GM23338 (cell line): ENCODE measurements at places on chromosomes 5 and 9.

- no peak for DNase-seq
These were observed 944.9 kb downstream of the TLE4 start for GRCh38 chr9:80516679-80517078.

DNA sequence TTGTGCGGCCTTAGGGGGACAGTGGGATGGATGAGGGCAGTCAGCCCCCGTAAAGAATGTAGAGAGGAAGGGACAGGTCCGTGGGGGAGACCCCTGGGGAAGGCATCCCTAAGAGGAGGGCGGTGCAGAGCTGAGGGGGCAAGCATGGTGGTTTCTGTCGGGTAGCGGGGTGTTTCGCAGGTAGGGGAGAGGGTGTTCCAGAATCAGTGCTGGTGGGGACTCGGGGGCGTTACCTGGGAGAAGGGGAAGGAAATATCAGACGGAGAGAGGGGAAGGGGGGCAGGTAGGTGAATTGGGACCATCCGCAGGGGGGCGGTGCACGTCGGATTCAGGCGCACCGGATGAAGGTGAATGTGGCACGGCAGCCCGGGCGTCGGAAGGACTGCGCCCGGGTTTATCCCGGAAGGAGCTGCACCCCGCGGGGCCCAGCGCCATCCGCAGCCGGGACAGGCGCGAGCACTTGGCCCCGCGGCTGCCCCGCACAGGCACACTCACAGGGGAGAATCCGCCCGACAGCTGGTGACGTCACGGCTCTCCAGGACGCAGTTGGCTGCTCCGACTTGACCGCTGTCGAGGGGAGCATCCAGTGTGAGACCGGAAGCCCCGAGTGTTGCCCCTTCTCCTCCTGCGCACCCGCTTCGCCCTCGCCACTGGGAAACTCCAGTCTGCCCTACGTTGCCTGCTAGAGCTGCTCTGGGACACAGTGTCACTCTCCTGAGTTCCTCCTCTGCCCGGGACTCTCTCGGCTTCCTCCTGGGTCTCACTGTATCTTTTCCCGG, 1.3 kb downstream of the CD72 start:
- DNase-seq = peak; percentile 89

DNA sequence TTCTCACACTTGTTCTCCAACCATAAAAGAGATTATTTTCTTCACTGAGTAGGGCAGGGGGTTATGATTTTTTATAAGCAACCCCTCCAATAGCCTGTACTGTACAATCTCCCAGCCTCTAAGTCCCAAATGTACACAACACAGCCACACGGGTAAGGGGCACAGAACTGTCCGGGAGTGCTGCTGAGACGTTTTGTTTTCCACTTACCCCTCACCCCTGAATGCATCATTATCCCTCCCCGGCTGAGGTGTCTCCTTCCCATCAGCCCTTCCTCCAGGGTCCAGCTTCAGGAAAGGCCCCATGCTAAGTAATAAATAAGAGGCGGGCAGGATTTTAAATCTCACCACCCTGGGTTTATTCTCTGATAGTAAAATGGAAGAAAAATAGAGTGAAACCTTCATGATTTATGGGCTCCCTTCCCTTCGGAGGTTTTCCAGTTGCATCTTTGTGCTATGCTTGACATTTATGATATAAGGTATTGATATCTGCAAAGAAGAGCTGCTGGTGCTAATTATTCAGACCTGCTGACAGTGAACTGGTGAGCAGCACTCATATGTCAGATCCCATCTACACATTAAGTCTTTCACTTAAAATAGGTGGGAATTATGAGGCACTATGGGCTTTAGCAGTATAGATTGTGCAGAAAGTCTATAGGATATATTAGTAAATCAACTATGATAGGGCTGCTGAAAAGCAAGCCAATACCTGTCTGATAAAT, 67.2 kb upstream of the MEGF10 start:
- no peak for DNase-seq

- no peak for DNase-seq
These were observed 10.0 kb upstream of the GDA start for GRCh38 chr9:72139226-72139625.

DNA sequence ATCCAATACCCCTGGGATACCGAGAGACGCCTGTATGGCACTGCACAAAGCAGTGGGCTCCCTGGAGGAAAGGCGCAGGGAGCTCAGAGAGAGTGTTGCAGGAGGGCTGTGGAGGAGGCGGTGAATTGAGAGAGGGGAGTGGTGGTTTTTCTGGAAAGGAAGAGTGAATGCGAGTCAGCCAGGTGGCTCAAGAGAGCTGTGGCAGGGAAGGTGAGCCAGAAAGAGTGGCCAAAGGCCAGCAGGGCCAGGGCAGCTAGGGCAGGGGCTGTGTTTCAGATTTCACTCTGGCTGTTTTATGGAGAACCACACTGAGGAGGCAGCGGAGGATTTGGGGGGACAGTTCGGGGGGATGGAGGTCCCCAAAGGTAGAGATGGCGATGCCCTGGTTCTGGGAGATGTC, 13.0 kb upstream of the DAB2IP start:
- DNase-seq = no peak

- DNase-seq = no peak
These were observed 341.9 kb downstream of the TMEM167A start for GRCh38 chr5:82735160-82735789.

GRCh38 chr5:143494162-143494561, 90.7 kb upstream of the NR3C1 start:
- no peak for DNase-seq

DNA sequence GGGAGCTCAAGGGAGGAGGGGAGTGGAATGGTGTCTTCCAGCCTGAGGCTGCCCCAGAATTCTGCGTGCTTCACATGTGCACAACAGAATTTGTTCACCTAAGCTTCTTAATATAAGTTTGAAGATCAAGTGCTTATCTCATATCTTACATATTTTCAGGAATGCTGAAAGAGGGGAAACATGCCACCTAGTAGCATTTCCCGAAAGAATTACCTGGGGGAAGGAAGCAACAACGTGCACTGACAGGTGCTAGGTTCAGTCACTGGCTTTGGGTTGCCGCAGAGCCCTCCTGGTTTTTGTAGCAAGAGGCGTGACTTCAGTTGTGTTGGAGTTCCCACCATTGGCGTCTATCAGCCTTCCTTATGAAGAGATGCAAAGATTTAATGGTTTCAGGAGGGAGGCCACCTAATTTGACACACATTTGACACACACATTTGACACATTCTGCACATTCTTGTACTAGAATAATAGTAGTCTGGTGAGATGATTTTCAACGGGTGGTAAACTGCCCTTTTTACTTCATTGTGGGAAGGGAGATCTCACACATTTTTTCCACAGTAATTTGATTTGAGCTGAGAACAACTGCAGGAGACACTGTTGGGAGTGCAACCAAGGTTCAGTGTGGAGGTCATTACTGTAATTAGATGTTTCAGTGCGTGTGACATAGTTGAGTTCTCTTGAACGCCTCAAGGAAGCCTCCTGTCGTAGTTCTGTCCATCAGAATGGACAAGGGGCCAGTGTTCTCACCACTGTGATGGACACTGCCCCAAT, 481.3 kb downstream of the CCDC171 start:
- no peak for DNase-seq

DNA sequence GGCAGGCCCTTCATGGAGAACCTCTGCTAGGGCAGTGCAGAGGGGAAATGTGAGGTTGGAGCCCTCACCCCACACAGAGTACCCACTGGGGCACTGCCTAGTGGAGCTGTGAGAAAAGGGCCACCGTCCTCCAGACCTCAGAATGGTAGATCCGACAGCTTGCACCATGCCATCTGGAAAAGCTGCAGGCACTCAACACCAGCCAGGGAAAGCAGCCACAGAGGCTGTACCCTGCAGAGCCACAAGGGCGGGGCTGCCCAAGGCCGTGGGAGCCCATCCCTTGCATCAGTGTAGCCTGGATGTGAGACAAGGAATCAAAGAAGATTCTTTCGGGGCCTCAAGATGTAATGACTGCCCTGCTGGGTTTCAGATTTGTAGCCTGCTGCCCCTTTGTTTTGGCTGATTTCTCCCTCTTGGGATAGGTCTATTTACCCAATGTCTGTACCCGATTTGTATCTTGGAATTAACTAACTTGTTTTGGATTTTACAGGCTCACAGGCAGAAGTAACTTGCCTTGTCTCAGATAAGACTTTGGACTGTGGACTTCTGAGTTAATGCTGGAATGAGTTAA, 16.6 kb upstream of the ZDHHC11 start:
- DNase-seq = peak; percentile 29

GRCh38 chr5:94505327-94506068, 112.9 kb downstream of the KIAA0825 start:
- DNase-seq = no peak

- DNase-seq = no peak
These were observed at the start of gene RNF38 for GRCh38 chr9:36399980-36400331. Gene RNF38, minus strand, starts transcription at chr9:36400269. Its CDS starts 161 bp downstream, at chr9:36400108.

DNA sequence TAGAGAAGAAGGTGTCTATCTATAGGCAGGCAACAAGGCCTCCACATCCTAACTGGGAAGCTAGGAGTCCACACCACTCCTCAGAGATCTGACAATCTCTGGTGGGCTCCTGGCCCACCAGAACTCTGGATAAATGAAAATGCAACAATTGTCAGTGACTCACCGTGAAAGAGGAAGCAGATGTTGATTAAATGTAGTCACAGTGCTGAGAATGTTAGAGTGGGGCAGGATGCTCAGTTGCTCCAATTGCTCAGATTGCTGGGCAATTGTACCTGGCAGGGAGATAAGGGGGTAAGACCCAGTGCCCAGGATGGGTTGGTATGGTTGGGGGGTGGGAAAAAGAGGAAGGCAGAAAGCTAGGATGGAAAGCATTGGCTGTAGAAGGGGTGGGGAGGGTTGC, 4.3 kb downstream of the CCL19 start:
- DNase-seq = no peak

DNA sequence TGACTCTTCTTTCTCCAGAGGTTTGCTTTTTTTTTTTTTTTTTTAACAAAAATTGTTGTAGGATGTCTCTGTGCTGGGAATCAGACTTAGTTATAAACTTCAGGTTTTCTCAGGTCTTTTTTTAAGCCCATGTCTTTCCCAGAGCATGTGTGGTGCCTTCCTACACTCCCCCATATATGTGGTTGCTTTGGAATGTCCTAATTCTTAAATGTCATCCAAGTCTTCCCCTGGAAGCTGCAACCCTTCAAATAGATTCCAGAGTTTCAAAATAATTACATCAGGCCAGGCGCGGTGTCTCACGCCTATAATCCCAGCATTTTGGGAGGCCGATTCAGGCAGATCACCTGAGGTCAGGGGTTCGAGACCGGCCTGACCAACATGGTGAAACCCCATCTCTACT, 73.2 kb upstream of the FAM120A start:
- no peak for DNase-seq

DNA sequence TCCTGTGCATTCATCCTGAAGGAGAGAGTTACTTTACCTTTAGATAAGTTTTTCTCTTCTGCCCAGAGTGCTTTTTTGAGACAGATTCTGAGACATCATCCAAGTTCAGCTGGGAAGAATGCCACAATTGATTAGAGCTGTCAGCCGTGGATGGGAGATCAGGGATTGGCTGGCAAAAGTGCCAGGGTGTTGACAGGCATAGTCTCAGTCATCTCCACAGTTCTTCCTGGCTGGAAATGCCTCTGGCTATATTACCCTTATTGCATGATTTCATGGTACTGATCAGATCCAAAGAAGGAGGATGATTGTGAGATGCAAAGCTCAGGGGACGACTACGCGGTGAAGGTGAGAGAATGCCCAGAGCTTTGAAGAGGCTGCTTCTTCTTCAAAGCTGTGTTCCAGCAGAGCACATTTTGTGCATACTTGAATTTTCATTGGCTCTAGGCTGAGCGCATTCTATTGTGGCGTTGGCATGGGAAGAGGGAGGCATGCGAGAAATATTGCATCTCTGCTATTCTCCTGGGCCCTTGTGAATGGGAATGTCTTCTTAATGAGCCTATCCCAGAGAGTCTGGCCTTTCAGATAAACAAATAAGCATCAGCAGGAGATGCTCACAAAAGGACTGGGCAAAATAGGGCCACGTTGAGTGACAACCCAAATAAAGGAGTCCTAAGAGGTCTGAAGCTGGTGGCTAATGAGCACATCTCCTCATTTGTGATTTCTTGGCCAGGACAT, 82.1 kb downstream of the GRIA1 start:
- no peak for DNase-seq

- DNase-seq = no peak
These were observed 16.4 kb downstream of the SH3GLB2 start for GRCh38 chr9:129011761-129012181.

DNA sequence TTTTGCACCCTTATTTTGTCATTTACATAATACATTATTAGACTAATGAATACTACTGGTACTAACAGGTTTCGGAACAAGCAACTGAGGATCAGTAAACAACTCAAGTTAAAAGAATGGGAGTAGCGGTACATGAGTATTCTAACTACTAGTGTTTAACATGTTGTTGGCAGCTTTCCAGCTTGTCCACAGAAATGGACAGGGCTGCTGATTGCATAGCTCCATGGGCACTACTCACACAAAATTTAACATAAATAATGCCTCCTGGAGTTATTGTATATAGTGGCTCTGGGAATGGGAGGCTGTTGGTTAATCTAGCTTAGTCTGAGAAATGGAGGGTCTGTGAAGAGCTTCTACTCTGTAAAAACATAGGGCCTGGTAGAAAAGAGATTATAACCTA, 6.7 kb downstream of the NCBP1 start:
- DNase-seq = no peak

GRCh38 chr5:26757941-26758340, 280.4 kb downstream of the CDH9 start:
- no peak for DNase-seq

- DNase-seq = no peak
These were observed 54.3 kb downstream of the NUP214 start for GRCh38 chr9:131179561-131180219.

GRCh38 chr9:129337336-129338140, 159.5 kb upstream of the IER5L start:
- no peak for DNase-seq
